ENCODE measurements at places on chromosomes 3 and 15. TPM values are rescaled to one million over a fixed set of nuclear protein-coding genes. Genes with fewer than 3 reads are reported as not detected.
A peak's percentile ranks its signal among the peaks of the same experiment; 100 is the strongest.

DNA sequence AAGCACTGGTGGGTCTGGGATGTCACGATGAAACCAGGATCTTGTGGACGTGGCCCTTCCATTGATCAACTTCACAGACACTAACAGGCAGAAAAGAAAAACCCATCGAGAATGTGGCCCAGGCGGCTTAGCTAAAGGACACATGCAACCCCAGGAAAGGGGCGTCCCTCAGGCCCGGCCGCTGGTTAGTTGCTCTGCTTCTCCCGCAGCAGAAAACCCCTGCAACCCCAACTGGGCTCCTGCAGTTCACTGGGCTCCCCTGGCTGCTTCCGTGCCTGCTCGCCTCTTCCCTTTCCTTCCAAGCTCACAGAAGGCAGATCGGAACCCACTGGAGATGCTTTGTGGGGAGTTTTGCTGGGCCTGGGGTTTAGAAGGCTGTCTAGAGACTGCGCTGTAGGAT, 1.1 kb downstream of the GASK1A start:
- no peak for DNase-seq

GRCh38 chr3:10848261-10848660, 32.2 kb downstream of the SLC6A11 start:
- no peak for DNase-seq

- DNase-seq: peak; percentile 36
Observed at GRCh38 chr3:120678331-120678947, 3.6 kb downstream of the HGD start.

DNA sequence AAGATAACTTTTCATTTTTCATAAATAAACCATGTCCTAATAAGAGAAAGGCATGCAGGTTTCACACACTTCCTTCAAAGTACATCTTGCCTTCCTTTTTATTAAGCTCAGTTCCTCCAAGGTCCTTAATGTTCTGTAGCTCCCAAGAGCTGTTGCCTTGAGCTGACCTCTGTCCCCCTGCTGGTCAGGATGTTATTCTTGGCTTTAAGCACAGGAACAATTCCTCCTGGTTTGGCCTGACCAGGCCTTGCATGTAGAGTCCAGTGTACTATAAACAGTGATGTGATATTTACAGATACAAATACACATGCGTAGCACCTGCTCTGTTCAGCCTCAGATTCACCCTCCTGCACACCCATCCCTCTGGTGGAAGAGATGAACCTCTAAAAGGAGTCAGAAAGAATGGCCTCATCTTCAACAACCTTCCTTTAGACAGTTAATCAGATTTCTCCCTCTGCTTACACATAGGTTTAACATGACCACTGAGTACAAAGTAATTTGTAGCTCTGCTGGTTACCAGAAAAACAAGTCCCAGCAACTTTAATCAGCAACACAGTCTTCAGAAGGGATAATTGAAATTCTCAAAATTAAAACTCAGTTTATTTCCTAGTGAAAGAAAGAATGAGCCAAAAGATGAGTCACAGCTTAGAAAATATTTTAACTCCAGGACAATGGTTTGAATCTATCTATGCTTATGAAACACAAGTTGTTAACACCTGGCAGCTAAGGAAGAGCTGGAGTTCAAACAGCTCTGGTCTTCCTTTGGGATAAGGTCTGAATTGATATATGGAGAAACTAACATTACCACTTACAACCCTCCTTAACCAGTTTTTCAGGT, 46.5 kb downstream of the PTPN9 start:
- no peak for DNase-seq

GRCh38 chr3:170485696-170486095, 67.0 kb downstream of the CLDN11 start:
- DNase-seq: peak; percentile 70

Gene ADCY5
- total RNA-seq: 30.7 TPM

Gene VEPH1
- total RNA-seq: 9.2 TPM

DNA sequence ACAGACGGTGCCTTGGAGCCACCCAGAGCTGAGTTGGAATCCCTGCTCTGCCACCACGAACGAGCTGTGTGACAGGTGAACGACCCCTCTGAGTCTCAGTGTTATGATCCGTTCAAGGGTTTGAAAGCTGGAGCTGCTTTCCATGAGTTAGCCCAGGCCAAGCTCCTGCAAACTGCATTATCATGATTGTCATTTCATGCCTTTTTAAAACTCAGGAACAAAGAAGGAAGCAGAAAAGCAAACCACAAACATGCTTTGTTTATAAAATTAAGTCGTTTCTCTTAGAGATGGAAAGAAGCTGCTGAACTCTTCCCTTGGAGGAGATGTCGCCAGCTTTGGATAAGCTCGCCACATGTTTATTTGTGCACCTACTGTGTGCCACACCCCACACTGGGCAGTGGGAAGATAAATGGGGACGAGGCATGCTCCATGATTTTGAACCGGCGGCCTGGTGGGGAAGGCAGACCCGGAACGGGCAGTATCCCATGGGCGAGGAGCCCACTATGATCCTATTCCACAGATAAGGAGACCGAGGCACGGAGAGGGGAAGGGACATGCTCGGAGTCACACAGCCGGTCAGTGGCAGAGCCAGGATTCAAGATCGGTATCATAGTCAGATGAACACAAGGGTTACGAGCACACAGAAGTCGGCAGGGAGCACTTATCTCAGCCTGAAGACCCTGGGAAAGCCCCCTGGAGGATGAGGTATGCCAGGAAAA, 15.9 kb downstream of the HRH1 start:
- no peak for DNase-seq

- no peak for DNase-seq
Observed at GRCh38 chr3:183731611-183732010, 34.0 kb downstream of the YEATS2 start.

Gene IL16
- 0.62 TPM for total RNA-seq

DNA sequence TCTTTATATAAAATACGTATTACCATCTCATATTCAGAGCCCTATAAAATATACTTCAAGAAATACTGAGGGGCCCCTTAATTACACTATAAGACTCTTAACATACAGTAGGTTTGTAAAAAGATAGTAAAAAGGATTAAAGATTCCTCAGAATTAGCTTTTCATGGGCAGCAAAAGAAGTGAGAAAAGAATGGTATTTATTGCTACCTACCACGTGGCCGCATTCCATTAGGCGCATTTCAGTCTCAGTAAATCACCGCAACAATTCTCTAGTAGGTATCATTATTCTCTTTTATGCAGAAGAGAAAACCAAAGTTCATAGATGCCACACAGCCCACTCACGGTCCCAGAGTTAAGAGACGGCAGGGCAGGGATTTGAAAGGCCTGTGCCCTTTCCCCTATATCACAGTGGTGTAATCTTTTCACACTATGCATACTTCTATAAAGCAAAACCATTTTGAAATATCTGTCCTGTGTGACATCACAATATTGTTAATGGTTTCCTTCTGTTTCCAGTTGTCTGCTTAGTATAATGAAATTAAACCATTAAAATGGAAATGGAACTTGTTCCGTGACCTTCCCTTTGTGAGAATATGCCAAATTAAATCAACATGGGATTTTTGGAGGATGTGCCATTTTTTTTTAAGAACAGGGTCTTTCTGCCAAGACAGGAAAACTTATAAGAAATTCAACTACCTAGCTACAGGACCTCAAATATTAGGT, 1072.2 kb downstream of the FHIT start:
- no peak for DNase-seq

Gene BRPF1
- 16.8 TPM for total RNA-seq

Gene SENP8
- 6.9 TPM for total RNA-seq

DNA sequence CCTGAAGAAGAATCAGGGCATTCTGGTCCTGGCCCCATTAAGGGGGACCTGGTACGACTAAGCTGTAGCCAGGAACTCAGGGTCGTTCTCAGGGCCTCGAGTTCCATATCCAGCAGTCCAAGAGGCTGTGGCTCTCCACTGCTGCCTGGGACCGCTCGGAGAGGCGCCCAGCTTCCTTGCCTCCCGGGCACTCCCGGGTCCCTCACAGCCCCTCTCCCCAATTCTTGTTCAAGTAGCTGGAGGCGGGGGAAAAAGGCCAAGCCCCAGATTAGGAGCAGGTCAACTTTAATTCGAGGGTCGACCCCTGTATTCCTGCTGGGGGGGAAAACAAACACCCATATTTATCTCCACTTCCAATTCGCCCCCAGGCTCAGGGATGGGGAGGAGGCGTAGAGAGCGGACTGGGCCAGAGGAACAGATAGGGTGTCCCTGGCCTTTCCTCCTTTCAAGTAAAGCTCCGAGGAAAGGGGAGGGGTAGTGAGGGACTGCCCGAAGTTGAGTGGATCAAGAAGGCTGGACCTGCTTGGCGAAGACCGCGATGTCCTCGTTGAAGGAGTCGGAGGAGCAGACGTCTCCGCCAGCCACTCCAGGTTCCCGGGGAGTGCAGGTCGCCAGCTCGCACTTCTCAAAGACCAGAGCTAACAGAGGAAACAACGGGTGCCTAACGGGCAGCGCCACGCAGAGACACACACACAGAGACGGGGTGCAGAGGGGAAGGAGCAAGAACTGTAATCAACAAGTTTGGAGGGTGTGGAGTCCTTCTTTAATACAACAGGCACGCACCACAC, 4.4 kb downstream of the MEIS2 start:
- no peak for DNase-seq

Gene SLCO2A1
- 0.78 TPM for total RNA-seq

DNA sequence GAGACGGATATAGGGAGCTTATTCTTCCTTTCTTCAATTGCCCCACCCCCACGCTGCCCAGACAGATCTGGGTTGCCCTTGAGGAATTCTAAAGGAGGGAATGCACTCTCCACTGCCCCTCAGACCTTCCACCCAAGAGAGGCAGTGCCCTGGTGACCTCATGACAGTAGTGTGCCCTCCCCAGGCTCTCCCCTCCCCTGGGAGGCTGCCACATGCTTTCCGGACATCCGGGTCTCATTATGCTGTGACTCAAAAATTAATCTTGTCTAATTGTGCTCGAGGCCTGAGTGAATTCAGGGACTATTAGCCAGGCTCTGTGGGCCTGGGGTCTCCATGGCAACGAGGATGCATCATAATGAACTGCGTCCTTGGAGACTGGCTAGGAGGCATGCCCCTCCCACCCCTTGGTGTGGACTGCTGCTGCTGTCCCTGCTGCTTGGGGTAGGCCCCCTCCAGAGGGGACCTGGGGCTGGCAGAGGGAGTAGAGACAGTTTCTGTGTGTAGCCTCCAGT, 20.8 kb downstream of the CORO2B start:
- DNase-seq: no peak

- peak; percentile 35 for DNase-seq
Observed at GRCh38 chr3:14439501-14440167, 37.2 kb downstream of the SLC6A6 start.

DNA sequence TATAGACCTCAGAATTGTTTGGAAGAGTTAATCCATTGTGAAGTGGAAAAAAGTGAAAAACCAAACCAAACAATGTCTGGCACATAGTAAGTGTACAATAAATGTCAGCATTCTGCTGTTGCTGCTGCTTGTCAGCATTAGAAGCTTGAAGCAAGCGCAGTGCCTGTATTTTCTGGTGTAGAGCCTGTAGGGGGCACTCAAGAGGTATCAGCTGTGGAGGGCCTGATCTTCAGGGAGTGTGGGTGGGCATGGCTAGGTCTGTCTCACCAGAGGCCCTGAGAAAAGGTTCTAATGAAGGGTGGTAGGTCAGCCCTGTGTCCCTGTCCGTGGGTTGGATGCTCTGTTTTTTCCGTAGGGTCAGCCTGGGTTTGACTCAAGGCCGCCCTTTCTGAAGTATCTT, 3.6 kb downstream of the ADAMTSL3 start:
- no peak for DNase-seq

- DNase-seq: peak; percentile 28
Observed at GRCh38 chr3:101827211-101828174, 21.8 kb upstream of the NFKBIZ start.

Gene PP2D1
- total RNA-seq: not detected

GRCh38 chr3:109852283-109852682, 514.9 kb upstream of the DPPA4 start:
- no peak for DNase-seq

- DNase-seq: no peak
Observed at GRCh38 chr3:56911363-56911762, 109.6 kb upstream of the ARHGEF3 start.

Gene EFHB
- total RNA-seq: not detected

Gene CDC25A
- total RNA-seq: 3.7 TPM

Gene SV2B
- 33.5 TPM for total RNA-seq

GRCh38 chr3:2838546-2839157, 271.5 kb downstream of the IL5RA start:
- DNase-seq: no peak

Gene EIF2A
- 268 TPM for total RNA-seq

DNA sequence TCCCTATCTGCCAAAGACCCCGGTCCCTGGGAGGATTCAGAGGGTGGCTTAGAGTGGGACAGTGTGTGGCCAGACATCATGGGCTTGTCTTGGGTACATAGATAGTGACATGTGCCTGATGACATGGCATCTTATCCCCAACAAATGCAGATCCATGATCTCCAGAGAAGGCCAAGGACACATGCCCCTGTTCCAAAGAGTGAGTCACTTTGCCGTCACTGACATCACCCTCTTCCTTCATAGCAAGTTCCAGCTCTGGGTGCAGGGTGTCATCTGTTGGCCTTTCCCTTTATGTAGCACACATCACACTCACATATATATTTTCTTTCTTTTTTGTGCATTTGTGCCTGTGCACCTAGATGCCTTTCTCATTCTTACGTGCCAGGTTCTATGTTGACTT, 350.5 kb downstream of the LRTM1 start:
- no peak for DNase-seq

- DNase-seq: no peak
Observed at GRCh38 chr3:99212969-99213368, 311.5 kb upstream of the DCBLD2 start.

Gene ACSBG1
- total RNA-seq: 5.0 TPM

GRCh38 chr15:77076323-77076915, 5.5 kb upstream of the TSPAN3 start:
- no peak for DNase-seq

GRCh38 chr3:134250717-134251220, at the start of gene RYK:
Gene RYK (minus strand): TSS chr3:134250859. CDS start chr3:134250654, 205 bp downstream.
- DNase-seq: peak; percentile 71

DNA sequence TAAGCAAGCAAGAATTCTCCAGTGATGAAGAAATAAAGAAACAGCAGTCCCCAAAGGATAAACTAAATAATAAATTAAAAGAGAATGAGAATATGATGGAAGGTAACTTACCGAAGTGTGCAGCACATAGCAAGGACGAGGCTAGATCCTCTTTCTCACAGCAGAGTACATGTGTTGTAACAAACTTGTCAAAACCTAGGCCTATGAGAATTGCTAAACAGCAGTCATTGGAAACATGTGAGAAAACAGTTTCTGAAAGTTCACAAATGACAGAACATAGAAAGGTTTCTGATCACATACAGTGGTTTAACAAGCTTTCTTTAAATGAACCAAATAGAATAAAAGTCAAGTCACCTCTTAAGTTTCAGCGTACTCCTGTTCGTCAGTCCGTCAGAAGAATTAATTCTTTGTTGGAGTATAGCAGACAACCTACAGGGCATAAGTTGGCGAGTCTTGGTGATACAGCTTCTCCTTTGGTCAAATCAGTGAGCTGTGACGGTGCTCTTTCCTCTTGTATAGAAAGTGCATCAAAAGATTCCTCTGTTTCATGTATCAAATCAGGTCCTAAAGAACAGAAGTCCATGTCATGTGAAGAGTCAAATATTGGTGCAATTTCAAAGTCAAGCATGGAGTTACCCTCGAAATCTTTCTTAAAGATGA, 4.5 kb upstream of the SCG5 start:
- DNase-seq: no peak

Measured in occipital lobe (tissue), 3 donors.